SHP77 treated with DMSO at 0.1 percent for 48 hours (cell line): ENCODE measurements at places on chromosomes 11 and 22.

- DNase-seq = no peak
These were observed 100.8 kb upstream of the B3GAT1 start for GRCh38 chr11:134512571-134513538.

- peak; percentile 83 for DNase-seq
These were observed at the start of gene UFD1 for GRCh38 chr22:19478901-19479354. Gene UFD1 (minus strand): TSS chr22:19479193. CDS start chr22:19479085, 108 bp downstream.

- DNase-seq = no peak
These were observed 155.1 kb downstream of the HIPK3 start for GRCh38 chr11:33412241-33412640.

DNA sequence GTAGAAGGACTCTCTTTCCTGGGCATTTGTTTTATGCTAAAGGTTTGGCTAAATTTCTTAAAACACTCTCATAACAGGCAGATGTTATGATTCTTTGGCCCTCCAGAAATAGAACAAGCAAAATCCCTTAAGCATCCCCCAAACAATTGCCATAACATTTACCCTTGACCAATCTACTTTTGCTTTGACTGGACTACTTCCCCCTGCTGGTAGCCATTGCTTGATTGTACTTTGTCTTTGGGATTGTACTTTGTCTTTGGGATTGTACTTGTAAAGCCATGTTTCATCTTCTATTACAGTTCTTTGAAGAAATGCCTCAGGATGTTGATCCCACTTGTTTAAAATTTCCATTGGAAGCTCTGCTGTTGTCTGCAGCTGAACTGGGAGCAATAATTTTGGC lies 53.3 kb upstream of the GLYAT start:
- no peak for DNase-seq

DNA sequence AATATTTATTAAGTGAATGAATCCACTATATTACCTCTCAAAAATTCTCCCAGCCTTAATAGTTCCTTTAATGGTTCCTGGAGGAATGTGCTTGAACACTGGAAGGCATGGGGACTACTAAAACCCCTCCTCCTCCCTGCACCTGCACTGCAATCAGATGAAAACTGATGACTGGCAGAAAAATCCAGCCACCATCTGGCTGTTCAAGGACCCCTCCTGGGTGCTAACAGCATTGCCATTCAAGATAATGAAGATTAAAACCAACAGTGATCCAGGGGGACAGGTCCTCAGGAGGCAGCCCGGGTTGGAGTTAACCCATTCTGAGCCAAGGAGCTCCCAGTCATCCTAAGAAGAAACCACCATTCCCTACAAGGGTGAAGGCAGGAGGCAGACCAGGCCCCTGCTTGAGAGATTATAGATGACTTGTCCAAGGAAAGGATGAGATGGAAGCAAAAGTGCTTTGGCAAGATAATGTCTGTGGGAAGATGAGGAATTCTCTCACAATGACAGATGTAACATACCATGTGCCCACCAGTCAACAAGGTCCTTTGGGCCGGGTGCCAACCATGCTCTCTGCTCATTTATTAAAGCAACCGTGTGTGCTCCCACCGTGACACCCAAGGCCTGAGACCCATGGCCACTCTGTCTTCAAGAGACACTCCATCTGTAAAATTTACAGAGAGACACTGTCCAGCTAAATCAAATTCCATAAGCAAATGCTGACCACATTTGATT lies 90.6 kb downstream of the LARGE1 start:
- DNase-seq = no peak

GRCh38 chr22:22986008-22986407 lies 84.3 kb upstream of the GNAZ start:
- DNase-seq = no peak

DNA sequence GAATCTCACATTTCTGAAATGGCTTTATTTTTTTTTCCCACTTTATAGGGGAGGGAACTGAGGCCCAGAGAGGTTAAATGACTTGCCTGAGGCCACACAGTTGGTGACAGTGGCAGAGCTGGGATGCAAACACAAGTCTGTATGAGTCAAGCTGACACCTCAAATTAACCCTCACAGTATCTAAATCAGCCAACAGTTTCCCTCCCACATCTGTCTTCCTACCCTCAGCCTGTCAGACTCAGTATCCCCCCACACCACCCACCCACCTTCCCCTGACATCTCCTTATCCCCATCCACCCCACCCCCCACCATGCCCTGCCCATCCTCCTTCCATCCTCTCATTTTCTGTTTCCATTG lies 95.2 kb downstream of the TP53I11 start:
- no peak for DNase-seq

GRCh38 chr11:109374441-109374840 lies 47.5 kb upstream of the C11orf87 start:
- DNase-seq = no peak

DNA sequence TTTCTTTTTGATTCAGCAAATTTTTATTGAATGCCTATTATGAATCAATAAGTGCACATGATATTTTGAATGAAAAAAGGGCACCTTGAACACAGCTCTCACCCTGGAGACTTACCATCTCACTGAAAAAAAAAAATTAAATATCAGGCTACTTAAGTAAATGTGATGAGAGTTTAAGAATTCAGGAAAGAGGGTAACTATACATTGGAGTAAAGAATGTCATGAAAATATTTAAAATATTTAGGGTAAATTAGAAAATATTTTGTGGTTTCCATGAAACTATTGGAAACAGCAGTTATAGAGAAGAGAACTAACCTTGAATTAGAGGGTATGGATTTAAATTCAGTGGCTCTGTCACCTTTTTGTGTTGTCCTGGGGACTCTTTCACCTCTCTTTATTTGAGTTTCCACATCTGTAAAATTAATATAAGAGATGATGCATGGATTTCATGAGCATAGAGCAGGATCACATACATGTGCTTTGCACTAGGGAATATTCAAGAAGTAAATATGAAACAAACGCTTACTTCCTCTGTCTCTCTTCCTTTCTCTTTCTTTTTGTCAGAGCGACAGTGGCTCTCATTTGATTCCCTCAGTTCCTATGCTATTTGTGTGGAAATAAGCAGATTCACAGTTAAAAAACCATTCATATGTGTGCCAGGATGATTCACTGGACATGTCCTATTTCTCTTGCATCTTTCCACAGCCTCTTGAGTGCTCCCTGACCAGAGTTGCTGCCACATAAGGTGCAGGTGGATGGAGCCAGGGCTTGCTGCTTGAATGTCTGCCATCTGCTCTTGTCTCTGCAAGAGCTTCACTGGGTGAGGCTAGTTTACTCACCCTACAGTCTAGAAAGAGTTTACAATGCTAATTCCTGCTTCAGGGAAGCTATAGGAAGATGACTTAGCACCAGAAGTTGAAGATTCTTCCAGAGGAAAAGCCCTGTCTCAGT lies 533.1 kb downstream of the ETS1 start:
- DNase-seq = no peak

GRCh38 chr11:47587723-47588326 lies 1.3 kb downstream of the FAM180B start:
- no peak for DNase-seq

- DNase-seq = no peak
These were observed at the start of gene UEVLD for GRCh38 chr11:18588297-18589252. Gene UEVLD (minus strand): TSS chr11:18588734. CDS start chr11:18588654, 80 bp downstream.

DNA sequence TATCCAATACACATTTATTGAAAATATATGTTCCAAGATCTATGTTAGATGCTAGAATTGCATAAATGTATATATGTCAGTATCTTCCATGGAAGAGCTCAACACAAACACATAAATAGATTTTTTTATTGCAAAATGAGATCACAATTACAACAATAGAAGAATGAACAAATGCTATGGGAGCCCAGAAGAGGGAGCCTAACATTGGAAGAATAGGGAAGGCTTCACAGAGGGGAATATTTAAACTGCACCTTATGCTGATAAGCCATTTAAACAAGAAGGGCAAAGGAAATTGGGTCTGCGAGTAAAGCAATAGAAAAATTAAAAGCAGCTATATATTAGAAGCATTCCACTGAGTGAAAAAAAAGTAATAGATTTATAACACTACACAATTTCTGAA lies 96.1 kb upstream of the LRRC55 start:
- no peak for DNase-seq

GRCh38 chr11:64524534-64525042 lies 66.4 kb upstream of the SLC22A12 start:
- no peak for DNase-seq

- DNase-seq = no peak
These were observed 4566.7 kb upstream of the OR11H1 start for GRCh38 chr22:10961043-10961860.

GRCh38 chr22:48819961-48820360 lies 1007.7 kb downstream of the BRD1 start:
- DNase-seq = no peak

- DNase-seq = no peak
These were observed 117.9 kb downstream of the ATG16L2 start for GRCh38 chr11:72932132-72932570.

DNA sequence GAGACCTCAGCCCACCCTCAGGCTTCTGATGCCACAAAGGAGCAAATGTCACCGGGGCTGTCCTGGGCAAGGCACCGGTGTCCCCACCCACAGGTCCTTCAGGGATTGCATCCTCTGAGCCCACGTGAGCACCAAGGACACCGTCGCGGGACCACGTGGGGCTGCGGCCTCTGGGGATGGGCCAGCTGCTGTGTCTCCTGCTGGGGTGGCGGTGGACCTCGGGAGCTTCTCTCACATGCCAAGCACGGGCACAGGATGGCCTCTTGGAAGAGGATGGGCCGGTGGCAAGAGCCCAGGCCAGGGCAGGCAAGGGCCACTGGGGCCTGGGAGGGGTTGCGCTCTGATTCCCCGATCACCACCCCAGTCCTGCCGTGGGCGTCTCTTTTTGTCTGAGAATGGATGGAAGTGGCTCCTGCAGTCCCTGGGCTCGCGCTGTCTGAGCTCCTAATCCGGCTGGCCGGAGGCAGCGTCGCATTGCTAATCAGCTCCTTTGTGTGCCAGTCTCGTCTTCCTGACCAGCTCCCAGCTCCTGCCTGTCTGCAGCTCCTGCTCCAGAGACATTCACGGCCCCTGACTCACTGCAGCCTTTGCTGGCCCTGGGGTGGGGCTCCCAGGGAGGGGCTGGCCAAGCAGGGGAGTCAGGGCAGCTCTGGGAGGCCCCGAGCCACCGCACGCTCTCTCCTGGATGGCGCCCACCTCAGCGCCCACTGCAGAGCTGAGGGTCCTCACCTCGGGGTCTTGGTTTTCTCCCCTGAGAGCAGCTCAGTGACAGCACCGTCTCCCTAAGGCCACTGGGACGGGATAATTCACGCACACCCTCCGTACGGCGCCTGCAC lies 146.7 kb downstream of the CTTN start:
- DNase-seq = no peak

- no peak for DNase-seq
These were observed 805.5 kb downstream of the BRD1 start for GRCh38 chr22:49021926-49022815.

DNA sequence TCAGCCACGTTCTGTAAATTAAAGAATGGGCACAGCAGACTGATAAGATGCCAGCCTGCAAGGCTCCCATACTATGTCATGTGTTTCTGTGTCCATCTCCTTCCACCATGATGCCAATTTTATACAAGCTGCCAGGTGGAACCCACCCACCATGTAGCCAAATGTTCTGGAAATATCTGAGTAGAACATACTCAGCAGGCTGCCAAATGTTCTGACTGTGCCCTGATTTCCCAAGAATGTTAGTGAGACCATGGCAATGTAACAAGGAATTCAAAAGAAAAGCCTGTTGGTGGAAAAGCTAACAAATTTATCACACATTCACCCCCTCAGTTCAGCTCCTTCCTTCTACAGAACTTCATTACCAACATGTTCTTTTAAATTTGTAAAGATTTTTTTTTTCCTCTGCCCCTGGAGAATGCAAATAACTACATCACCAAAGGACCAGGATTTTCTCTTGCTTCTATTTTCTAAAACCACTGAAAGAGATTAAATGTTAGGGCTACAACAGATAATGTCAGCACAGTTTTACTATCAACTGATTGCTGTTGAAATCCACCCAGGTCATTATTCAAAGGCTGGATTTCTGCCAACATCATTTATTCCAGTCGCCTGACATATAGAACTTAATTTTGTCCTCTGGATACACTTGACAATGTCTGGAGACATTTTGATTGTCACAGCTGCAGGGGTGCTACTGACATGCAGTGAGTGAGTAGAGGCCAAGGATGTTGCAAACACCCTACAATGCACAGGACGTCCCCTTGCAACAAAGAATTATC lies 3.1 kb downstream of the DMC1 start:
- no peak for DNase-seq

DNA sequence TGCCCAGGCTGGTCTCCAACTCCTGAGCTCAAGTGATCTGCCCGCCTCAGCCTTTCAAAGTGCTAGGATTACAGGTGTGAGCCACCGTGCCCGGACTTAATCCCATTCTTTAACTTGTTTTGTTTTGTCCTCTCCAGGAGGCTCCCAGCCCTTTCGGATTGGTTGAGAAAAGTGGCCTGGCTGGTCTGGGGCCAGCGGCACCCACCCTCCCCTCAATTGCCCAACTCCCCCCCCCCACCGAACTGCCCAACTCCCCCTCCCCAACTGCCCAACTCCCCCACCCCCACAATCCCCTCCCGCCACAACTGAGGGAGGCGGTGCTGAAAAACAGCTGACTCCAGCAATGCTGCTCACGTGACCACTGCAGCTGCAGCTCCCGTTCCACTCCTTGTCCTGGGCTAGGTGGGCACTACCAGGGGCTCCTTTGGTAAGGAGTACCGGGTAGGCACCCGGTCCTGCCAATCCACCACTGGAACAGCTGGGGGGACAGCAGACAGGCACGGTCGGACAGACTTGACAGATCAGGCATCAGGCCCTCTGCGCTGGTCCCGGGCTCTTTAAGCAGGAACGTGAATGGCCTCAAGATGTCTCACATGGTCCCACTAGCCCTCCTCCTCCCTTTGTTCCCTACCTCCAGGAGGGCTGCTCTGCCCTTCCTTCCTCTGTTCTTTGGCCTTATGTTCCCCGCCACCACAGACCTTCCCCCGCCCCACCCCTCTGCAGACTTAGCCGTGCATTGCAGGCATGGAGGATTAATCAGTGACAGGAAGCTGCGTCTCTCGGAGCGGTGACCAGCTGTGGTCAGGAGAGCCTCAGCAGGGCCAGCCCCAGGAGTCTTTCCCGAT lies at the start of gene TCN2:
Gene TCN2 (plus strand): TSS at position 720 of the 845 bp plus-strand sequence. CDS start 158 bp downstream, outside the sequence.
- DNase-seq = peak; percentile 27

DNA sequence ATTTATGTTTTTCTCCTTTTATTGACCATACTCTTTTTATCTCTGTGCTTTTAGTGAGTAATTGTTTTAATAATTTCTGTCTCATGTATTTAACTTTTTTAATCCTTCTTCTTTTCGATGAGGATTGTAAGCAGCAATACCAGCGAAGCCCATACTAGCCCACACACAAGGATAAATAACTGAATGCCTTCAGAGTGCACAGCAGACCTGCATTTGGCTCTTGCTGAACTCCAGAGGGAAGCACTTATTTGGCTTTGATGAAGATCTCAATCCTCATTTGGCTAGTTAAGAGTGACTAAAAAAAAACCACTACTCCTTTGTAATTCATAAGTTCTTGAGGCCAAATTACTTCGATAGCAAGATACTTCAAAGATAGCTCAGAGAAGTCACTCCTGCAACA lies 293.3 kb downstream of the METTL15 start:
- DNase-seq = no peak

GRCh38 chr22:30185129-30185528 lies 61.4 kb downstream of the LIF start:
- DNase-seq = no peak

- DNase-seq = peak; percentile 45
These were observed 37.3 kb upstream of the CCDC134 start for GRCh38 chr22:41762980-41763779.
